Stimulated activated naive B cell treated with anti-CD40 and anti-IgM and Interleukin-4, amounts not matched to agents 10 μg/mL and 1 μg/mL and 100 μg/mL, for 72 hours (primary cell): ENCODE measurements at places on chromosomes 13 and 19.

DNA sequence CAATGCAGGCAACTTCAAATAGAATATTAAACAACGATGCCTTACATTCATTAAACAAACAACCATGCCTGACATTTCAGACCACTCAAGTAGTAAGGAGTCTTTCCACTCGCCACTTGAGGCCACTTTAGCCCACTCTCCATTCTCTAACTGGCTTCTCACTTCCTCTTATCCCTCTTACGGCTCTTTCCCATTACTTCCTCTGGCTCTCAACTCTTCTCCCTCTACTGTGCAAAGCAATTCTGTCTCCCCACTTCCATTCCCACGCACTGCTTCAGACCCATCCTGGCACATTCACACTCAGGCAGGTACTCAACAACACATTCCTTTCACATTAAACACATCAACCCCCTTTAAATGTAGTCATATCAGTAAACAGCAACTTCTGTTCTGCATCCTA, 229.8 kb upstream of the IPO5 start:
- H3K27ac ChIP-seq, result no peak overlapping the region
- H3K4me3 ChIP-seq, result no peak overlapping the region
- peaks cover 6% of the 10 kb centered on the region for H3K27me3 ChIP-seq
- no peaks in the 10 kb centered on the region for H3K4me1 ChIP-seq
- H3K36me3 ChIP-seq, result no peaks in the 10 kb centered on the region

GRCh38 chr13:102132777-102133295, 269.0 kb downstream of the FGF14 start:
- H3K36me3 ChIP-seq, result no peaks in the 10 kb centered on the region
- no peak overlapping the region for H3K4me3 ChIP-seq
- H3K27ac ChIP-seq, result no peak overlapping the region
- no peaks in the 10 kb centered on the region for H3K27me3 ChIP-seq
- DNase-seq, result no peak

- peaks cover 10% of the 10 kb centered on the region for H3K4me1 ChIP-seq
- DNase-seq, result no peak
Measured at GRCh38 chr13:26255691-26256277, 1.9 kb downstream of the CDK8 start.

GRCh38 chr13:89393758-89394304, 1722.7 kb downstream of the SLITRK5 start:
- H3K27me3 ChIP-seq, result no peaks in the 10 kb centered on the region
- no peak overlapping the region for H3K27ac ChIP-seq
- H3K4me3 ChIP-seq, result no peak overlapping the region
- H3K4me1 ChIP-seq, result no peaks in the 10 kb centered on the region

GRCh38 chr13:113507505-113508345, 17.2 kb upstream of the DCUN1D2 start:
- H3K36me3 ChIP-seq, result peaks cover 43% of the 10 kb centered on the region
- no peak for DNase-seq
- peaks cover 4% of the 10 kb centered on the region for H3K4me1 ChIP-seq
- no peaks in the 10 kb centered on the region for H3K27me3 ChIP-seq

DNA sequence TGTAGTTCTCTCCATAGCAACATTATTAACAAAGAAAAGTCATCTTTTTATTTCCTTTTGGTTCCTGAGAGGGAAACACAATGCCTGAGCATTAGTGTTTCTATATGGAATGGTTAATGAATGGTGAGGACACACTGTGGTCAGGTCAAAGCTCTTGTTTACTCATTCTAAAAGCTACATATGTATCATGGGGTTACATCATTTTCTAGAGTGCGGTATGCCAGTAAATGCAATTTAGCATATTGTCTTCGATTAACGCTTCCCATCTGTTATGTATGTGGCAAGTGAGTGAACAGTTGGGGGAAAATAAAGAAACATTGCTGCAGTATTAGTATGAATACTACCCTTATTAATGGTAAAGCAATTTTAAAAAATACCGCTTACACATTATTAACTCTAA, 1152.2 kb upstream of the SPRY2 start:
- H3K36me3 ChIP-seq, result no peaks in the 10 kb centered on the region
- no peak for DNase-seq
- H3K4me1 ChIP-seq, result no peaks in the 10 kb centered on the region
- no peaks in the 10 kb centered on the region for H3K27me3 ChIP-seq

- H3K27ac ChIP-seq, result no peak overlapping the region
- no peaks in the 10 kb centered on the region for H3K36me3 ChIP-seq
- DNase-seq, result peak; percentile 4
- H3K4me3 ChIP-seq, result peak overlapping the region; percentile 56
- H3K27me3 ChIP-seq, result no peaks in the 10 kb centered on the region
- peaks cover 24% of the 10 kb centered on the region for H3K4me1 ChIP-seq
Measured at GRCh38 chr13:66887088-66887487, 343.0 kb downstream of the PCDH9 start.

DNA sequence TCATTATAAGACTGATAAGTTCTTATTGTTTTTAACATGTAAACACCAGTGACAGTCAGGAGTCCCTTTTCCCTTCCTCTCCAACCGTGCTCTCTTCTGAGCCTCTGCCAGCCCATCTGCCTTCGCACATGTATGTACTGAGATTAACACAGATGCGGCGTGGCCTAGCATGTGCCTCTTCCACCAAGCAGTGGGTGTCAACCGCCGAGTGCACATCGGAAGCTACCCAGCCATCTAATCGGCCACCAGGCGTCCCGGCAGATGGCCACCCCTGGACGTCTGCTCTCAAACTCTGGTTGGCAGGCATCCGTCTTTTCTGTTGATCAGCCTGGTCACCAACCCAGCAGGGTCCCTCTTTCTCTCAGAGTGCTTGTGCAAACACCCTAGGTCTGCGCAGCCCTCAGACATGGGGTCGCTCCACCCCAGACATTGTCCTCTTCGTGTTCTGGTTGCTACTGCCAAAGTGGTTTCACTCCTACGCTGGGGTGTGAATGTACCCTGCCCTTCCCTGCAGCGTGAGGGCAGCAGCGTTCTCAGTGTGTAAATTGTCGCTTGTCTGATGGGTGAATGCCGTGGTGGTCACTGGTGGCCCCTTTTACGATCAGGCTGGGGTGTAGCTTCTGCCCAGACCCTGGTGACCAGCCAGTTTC, 57.7 kb upstream of the LDLR start:
- H3K4me3 ChIP-seq, result no peak overlapping the region
- DNase-seq, result no peak
- no peak overlapping the region for H3K27ac ChIP-seq

GRCh38 chr13:113618455-113618854, 33.9 kb downstream of the TFDP1 start:
- no peaks in the 10 kb centered on the region for H3K4me1 ChIP-seq
- no peak for DNase-seq
- H3K4me3 ChIP-seq, result no peak overlapping the region
- H3K27ac ChIP-seq, result no peak overlapping the region
- H3K36me3 ChIP-seq, result peaks cover 33% of the 10 kb centered on the region

GRCh38 chr13:71939186-71939585, 72.2 kb upstream of the DACH1 start:
- H3K4me1 ChIP-seq, result no peaks in the 10 kb centered on the region
- no peak overlapping the region for H3K27ac ChIP-seq
- DNase-seq, result no peak

GRCh38 chr13:28655561-28655960, 3.4 kb upstream of the POMP start:
- peak overlapping the region; percentile 4 for H3K4me3 ChIP-seq
- H3K4me1 ChIP-seq, result peaks cover 38% of the 10 kb centered on the region
- no peak for DNase-seq
- H3K27ac ChIP-seq, result peak overlapping the region; percentile 14

DNA sequence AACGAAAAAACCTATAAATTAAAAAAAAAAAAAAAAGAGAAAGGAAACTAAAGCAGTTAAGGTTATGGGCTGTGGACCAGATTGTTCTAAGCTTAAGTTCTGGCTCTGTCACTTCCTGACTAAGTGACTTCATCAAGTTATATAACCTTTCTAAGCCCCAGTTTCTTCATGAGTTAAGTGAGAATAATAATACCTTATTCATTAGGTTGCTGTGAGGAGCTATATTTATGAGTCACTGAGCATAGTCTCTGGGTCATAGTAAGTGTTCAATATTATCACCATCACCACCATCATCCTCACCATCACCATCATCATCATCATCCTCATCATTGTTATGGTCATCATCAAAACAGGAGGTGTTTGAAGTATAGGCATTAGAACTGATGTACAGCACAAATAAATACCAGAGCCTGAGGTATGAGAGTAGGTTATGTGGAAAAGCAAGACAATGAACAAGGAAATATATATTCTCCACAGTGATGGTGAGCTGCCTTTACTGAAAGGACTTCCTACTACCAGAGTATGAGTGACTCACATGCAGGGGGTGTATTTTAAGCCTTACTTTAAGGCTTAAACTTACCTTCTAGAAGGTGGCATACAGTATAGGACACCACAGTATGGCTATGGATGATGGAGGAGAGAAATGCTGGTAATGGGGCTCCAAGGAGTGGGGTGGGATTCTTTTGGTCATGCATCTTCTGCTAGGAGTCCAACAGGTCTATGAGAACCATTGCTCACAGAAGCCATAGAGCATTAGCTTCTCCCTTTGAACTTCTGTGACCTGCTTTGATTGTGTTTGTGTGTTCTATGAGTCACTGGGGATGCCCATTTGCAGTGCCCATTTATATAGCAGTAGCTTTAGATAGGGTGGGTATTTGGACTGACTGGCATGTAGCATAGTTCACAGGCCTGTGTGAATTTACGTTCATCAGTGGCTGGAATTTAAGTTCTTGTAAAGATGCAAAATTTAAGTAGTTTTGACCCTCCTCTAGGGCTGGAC, 104.4 kb downstream of the KLF5 start:
- H3K4me1 ChIP-seq, result no peaks in the 10 kb centered on the region
- H3K27ac ChIP-seq, result no peak overlapping the region
- no peaks in the 10 kb centered on the region for H3K36me3 ChIP-seq
- no peaks in the 10 kb centered on the region for H3K27me3 ChIP-seq
- DNase-seq, result no peak

- no peak overlapping the region for H3K27ac ChIP-seq
- H3K4me1 ChIP-seq, result no peaks in the 10 kb centered on the region
Measured at GRCh38 chr13:106595625-106596024, 27.7 kb upstream of the ARGLU1 start.

- DNase-seq, result peak; percentile 61
- H3K27me3 ChIP-seq, result no peaks in the 10 kb centered on the region
- peak overlapping the region; percentile 90 for H3K27ac ChIP-seq
- H3K4me3 ChIP-seq, result peak overlapping the region; percentile 61
- H3K4me1 ChIP-seq, result peaks cover 21% of the 10 kb centered on the region
Measured at GRCh38 chr19:13849991-13850909, 26.7 kb upstream of the NANOS3 start.

DNA sequence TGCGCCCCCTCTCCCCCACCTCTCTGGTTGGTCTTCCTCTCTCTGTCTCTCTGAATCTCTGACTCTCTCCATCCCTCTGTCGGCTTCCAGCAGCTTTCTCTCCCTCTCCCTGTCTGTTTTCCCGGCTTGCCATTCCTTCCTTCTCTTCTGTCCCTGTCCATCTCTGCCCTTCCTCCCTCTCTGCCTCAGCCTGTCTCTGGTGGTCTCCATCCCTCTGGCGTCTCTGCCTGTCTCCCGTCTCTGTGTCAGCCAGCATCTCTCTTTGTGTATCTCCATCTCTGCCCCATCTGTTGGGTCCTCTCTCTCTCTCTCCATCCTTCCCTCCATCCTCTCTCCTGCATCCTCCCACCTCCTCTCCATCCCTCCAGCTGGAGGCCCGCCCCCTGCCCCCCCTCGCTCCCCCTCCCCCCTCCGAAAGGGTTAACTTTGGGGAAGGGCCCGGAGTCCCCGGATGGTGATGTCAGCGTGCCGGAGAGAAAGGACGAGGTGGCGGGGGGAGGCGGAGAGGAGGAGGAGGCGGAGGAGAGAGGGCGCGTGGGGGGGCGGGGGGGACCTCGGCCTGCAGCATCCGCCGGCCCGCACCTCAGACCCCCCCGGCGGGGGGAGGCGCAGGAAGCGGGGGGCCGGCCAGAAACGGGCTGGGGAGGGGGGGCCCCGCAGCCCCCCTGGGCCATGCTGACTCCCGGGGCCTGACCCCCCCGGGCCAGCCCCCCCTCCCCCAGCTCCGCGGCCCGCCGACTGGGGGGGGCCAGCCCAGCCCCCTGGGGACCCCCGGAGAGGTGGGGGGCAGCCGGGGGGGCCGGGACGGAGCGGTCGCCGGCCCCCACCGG, at the start of gene BRSK1:
BRSK1 (plus strand) TSS at position 450 of the 830 bp plus-strand sequence. CDS start 446 bp downstream, outside the sequence.
- H3K36me3 ChIP-seq, result peaks cover 4% of the 10 kb centered on the region
- H3K27me3 ChIP-seq, result peaks cover 9% of the 10 kb centered on the region
- H3K27ac ChIP-seq, result peak within 1 kb of the TSS; percentile 22
- H3K4me3 ChIP-seq, result peak within 1 kb of the TSS; percentile 4

GRCh38 chr19:46287585-46287984, 9.3 kb upstream of the HIF3A start:
- H3K4me3 ChIP-seq, result no peak overlapping the region
- peaks cover 3% of the 10 kb centered on the region for H3K27me3 ChIP-seq
- DNase-seq, result no peak
- H3K4me1 ChIP-seq, result no peaks in the 10 kb centered on the region

- no peaks in the 10 kb centered on the region for H3K27me3 ChIP-seq
- DNase-seq, result no peak
- H3K4me3 ChIP-seq, result no peak overlapping the region
- peaks cover 4% of the 10 kb centered on the region for H3K36me3 ChIP-seq
Measured at GRCh38 chr13:30437177-30437576, 14.9 kb downstream of the UBE2L5 start.

DNA sequence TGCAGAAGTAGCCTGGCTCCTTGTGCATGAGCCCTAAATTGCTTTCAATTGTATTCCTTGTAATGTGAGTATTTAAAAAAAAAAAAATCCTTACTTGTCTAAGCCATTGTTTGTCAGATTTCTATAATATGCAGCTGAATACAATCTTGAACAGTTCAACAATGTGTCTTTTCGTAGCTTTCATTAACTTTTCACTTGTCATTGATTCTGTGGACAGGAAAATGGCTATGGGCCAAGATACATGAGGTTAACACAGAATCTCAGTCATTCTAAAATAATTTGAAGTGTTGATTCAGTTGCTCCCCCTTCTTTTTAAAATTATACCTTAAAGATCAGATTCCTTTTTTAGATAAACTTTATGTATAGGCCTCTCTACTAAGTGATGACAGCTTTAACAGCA, 395.8 kb upstream of the KLF12 start:
- no peak overlapping the region for H3K27ac ChIP-seq
- H3K27me3 ChIP-seq, result peaks cover 10% of the 10 kb centered on the region
- no peak overlapping the region for H3K4me3 ChIP-seq
- H3K4me1 ChIP-seq, result no peaks in the 10 kb centered on the region

DNA sequence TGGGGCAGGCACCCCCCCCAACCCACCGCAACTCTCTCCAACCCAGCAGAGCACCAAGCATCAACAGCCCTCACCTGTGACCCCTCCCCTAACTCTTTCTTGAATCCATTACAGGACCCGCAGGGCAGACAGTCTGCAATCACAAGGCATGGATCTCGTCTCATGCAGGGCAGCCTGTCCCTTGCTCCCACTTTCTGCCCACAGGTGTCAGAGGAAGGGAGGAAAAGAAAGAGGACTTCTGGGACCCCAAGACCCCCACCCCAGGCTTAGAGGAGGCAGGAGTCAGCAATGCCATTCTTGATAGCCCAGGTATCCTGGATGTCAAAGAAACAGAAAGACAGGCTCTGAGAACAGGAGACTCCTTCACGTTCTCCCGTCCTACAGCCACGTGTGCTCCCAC, 47.4 kb upstream of the TUBGCP3 start:
- DNase-seq, result no peak
- peaks cover 23% of the 10 kb centered on the region for H3K27me3 ChIP-seq
- H3K4me1 ChIP-seq, result no peaks in the 10 kb centered on the region
- H3K4me3 ChIP-seq, result no peak overlapping the region

GRCh38 chr13:98565726-98566565, 11.0 kb downstream of the STK24 start:
- peaks cover 60% of the 10 kb centered on the region for H3K4me1 ChIP-seq
- H3K27me3 ChIP-seq, result no peaks in the 10 kb centered on the region
- H3K27ac ChIP-seq, result peak overlapping the region; percentile 90
- H3K4me3 ChIP-seq, result peak overlapping the region; percentile 48
